ENCODE measurements at places on chromosomes 12 and 14.

GRCh38 chr12:93572712-93573551 lies 457 bp downstream of the SOCS2 start:
- DNase-seq, result peak; percentile 73

- no peak for DNase-seq
These were observed 202.3 kb downstream of the KIF21A start for GRCh38 chr12:39240587-39240986.

DNA sequence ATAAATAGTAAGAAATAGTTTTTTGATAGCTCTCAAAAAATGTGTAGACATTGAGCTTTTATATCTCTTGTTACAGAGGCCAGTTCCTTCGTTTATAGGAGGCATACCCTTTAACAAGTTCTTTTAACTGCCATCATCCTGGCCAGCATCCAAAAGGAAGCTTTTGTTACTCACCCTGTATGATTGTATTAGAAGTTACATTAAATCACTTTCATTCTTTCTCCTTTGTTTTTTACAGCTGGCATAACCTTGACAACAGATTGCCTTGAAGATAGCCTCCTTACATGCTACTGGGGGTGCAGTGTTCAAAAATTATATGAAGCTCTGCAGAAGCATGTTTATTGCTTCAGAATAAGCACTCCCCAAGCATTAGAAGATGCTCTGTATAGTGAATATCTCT lies 20.1 kb downstream of the CGRRF1 start:
- no peak for DNase-seq

DNA sequence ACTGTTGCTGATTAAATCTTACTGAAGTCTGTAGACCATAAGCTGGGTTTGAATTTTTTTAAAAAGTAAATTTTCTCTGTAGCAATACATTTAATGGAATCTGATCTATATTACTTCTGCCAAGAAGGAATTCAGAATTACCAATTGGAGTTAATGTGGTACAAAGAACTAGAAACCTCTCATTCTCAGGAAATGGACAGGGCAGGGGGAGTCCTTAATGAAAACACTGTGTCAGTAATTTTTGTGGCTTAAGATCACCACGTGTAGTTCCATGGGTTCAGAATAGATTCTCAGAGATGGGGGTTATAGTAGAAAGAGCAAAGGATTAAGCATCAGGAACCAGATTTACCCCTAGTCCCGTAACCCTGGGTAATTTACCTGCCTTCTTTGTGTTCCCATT lies 30.3 kb downstream of the FBXL14 start:
- no peak for DNase-seq

DNA sequence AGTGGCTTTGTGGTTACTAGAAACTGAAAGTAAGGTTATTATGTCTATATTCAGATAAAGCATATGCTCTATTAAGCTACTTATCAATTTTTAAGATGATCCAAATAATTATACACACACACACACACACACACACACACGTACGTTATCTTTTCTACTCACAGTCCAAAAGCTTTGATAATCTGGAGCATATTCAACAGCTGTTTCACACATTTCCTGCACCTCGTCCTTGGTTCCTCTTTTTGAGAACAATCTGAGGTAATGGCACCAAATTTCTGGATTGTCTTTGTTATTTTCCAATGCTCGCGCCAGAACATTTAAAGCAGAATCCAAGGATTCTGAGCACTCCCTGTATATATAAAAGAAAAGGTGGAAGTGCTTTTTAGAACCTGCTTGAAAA lies 37.5 kb downstream of the ZFC3H1 start:
- DNase-seq, result peak; percentile 90

DNA sequence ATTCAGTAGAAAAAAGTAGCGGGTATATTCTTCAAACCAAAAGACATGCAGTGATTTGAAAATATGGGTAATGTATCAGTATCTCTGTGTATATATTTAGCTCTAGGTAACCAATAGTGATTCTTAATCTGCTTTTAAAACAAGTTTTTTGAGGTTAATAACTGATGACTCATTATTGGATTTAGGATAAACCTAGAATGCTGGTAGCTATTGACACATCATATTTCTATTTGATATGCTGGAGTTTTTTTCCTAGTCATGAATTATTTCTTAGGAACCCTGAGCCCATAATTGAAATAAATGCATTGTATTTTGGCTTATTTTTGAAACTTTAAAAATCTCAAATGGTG lies 15.5 kb downstream of the ARF6 start:
- no peak for DNase-seq

DNA sequence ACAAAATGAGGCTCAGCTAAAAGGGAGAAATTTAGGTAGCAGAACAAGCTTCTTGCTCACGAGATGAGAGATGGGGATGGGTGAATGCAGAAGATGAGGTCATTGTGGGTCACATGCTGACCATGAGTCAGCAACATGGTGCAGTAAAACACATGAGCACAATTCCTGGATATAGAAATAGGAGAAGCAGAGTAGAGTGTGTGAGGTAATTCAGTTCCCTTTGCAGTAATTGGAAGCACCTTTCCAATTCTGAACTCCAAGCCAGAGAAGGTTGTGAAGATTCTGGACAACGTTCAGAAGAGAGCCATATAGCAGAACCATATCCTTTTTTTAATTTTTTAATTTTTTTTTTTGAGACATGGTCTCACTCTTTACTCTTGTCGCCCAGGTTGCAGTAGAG lies 62.0 kb upstream of the LMNTD1 start:
- peak; percentile 30 for DNase-seq

- peak; percentile 62 for DNase-seq
These were observed 145.3 kb downstream of the BCAT1 start for GRCh38 chr12:24803430-24804245.

Measured in hematopoietic multipotent progenitor cell treated with erythropoietin and hydrocortisone succinate and interleukin-3 and kit ligand, for 4 days (in vitro differentiated cells).